ENCODE measurements at places on chromosomes 6 and 20.
A peak's percentile ranks its signal among the peaks of the same experiment; 100 is the strongest.

DNA sequence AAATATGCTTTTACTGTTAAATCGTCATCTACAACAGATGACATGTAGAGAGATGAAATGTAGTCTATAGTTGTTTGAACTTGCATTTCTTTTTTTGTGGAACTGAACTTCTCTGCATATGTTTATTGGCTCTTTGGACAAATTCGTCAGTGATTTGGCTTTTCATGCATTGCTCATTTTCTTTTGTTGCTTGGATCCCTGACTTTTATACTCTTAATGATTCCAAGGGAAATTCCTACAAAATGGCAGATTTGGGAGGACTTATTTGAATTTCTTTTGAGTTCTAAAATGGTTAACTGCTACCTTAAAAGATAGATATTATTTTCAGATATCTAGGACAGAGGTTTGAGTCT, 65.4 kb downstream of the UTRN start:
- no peak for DNase-seq

GRCh38 chr6:110185879-110186278, 5.7 kb downstream of the CDC40 start:
- DNase-seq: no peak

GRCh38 chr20:1335961-1336698, 7.2 kb upstream of the SDCBP2 start:
- no peak for DNase-seq

DNA sequence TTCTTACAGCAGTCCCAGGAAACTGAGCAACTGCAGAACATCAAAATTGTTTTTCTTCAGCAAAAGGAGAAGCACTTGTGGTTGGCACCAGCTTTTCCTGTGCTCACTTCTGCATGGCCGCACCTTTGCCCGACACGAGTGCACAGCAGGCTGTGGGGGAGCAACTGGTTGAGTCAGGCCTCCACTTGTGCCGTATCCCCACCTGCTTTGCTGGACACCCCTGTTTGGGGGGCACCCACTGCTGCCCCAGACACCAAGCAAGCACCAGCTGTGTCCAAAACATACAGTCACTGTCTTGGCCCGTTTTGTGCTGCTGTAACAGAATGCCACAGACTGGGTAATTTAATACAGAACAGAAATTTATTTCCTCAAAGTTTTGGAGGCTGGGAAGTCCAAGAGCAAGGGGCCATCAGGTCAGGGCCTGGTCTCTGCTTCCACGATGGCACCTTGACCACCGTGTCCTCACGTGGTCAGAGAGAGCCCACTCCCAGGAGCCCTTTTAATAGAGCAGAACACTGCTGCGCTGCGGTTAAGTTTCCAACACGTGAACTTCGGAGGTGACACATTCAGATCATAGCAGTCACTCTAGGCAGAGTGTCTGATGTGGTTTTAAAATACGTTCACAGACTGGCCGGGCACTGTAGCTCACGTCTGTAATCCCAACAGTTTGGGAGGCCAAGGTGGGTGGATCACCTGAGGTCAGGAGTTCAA, 8.7 kb upstream of the GMEB2 start:
- peak; percentile 32 for DNase-seq

- DNase-seq: no peak
Observed at GRCh38 chr6:131773284-131773950, 34.4 kb upstream of the ENPP1 start.

DNA sequence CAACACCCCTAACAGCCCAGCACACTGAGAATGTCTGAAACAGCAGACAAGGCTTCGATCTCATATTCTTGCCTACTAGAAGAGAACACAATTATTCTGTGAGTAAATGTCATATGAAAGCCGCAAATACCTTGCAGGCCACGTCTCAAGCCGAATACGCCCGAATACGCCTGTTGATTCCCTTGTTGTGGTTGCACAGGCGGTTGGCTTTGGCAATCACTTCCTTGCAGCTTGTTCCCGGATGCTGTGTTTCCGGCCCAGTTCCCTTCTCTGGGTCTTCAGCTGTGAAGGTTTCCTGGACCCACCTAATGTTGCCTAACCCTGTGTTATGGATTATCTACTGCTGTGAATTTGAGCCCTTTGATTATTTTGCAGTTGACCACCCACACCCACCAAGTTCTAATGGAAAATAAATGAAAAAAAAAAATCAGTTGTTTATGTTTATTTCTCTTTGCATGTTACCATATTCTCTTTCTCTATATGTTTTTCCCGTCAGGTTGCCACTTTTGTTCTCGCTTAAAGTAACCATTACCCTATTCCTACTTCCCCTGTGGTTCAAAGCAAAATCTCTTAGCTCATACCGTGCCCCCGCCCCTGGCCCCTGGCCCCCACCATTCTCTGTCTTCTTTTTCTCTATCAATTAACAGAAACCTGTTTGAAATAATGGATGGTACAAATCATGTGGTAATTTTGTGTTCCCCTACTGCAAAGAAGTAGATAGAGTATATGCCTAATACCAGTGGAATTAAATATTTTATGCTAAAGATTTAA, 172.4 kb downstream of the ADGB start:
- DNase-seq: peak; percentile 4

GRCh38 chr20:16574656-16575355, 1.6 kb upstream of the KIF16B start:
- DNase-seq: peak; percentile 80

DNA sequence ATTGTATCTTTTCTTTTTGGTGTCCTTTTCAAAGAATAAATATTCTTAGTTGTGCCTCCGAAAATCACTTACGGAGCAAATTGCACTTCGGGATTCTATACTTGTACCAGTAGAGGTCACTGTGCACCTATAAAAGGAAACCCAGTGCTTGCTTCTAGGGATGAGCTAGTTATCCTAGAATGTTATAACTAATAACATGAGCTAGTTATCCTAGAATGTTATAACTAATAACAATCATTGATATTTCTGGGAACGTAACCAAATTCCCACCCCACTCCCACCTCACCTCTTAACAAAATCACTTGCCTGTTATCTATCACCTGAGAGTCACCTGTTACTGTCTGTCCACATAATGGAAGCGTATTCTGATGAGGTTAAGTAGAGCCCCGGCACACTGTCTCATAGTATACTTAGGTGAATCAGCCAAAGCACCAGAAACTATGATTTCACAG, 126.9 kb upstream of the TIAM2 start:
- DNase-seq: no peak

- DNase-seq: no peak
Observed at GRCh38 chr6:15520626-15521203, 142.1 kb downstream of the DTNBP1 start.

DNA sequence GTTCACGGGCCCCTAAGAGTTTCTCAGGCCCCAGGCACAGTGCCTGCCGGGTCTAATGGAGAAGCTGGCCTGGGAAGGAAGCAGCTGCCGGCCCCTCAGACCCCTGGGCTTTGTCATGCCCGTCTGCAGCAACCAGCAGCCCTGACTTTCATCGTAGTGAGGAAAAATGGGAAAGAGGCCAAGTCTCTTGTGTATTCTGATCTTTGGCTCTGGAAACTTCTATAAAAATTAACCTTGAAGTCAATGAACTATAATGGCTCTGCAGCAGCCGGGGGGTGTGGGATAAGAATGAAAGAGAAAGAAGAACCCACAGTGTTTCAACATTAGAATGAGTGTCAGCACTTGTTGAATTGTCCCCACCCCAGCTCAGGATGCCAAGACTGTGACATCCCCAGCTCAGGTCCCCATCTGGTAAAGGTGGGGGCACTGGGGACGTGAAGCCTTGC, 12.9 kb downstream of the TGM2 start:
- DNase-seq: no peak

GRCh38 chr6:134303891-134304290, 14.0 kb downstream of the SGK1 start:
- DNase-seq: no peak

- DNase-seq: no peak
Observed at GRCh38 chr6:92399911-92400310, 1019.4 kb downstream of the EPHA7 start.

DNA sequence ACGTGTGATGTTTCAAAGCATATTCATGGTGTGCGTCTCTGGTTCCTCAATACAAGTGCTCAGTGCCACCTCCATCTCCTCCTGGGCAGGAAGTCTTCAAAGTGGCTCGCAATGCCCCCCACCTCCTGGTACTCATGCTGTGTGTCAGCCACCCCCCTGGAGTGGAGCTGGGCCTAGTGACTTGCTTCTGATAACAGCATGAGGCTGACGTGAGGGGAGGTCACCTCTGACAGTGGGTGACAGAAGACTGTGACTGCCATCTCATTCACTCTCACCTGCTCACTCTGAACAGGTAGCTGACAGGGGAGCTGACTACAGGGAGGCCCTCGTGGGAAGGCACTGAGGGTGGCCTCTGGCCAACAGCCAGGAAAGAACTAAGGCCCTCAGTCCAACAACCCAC, 92.4 kb upstream of the NFATC2 start:
- DNase-seq: no peak

Data from stimulated activated CD4-positive, alpha-beta T cell treated with anti-CD3 and anti-CD28 coated beads, Interleukin-1b, Interleukin-23, amount 100 ng/mL, for 4 hours (primary cell).